ENCODE measurements at places on chromosomes 3 and 15.

GRCh38 chr3:169497567-169498257 lies 165.8 kb downstream of the MECOM start:
- DNase-seq = no peak

DNA sequence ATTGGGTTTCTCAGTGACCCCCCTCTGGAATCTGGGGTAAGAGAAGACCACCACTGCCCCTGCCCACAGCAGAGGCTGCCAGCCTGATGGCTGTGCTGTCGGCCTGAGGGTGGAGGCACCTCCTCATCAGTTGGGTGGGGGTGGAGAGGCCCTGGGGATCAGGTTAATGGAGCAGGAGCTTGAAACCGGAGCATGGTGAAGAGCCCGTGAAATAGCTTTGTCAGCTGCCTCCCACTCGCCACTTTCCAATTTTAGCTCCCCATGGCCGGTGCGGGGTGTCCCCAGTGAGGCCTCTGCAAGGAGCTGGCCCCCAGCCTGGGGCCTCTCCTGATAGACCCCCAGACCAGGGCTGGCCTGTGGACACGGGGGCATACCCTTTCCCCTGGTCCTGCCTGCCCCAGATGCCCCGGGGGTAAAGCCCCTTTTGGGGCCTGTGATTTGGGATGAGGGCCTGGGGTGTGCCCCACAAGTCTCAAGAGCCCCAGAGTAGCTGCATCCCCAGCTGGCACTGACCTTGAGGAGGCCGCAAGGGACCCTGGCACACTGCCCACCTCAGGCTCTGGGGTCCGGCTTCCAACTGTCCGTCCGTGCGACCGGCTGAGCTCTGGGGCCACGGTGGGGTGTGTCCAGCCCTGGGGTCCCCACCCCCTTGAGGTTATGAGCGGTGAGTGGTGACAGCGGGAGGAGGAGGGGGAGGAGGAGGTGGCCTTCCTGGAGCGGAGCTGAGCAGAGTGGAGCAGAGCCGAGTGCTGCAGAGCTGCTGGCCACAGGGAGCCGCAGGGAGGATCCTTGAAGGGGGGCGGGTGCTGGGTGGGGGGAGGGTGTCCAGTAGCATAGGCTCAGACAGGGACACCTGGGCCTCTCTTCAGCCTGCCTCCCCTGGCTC lies at the start of gene HHATL:
HHATL (minus strand) TSS at position 733 of the 886 bp plus-strand sequence. CDS start 1,972 bp downstream, outside the sequence.
- DNase-seq = no peak

DNA sequence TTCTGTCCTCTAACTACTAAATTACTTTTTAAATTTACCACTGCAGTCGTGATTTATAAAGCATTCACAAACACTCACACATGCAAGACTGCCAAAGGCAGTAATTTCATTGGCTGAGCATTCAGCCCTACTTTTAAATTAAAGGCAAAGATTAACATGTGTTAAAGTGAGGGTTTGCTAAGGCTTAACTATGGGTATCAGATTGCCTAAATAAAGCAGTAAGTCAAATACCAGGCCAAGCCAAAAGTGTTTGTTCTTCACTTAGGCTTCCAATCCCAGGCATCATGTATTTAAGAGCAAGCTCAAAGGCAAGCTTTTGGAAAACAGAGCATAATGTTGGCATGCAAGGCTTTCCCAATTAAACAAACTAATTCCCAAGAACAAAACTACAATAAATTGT lies 187.3 kb downstream of the SUCNR1 start:
- no peak for DNase-seq

- DNase-seq = no peak
Measured at GRCh38 chr15:48625126-48625525, 20.4 kb downstream of the FBN1 start.

DNA sequence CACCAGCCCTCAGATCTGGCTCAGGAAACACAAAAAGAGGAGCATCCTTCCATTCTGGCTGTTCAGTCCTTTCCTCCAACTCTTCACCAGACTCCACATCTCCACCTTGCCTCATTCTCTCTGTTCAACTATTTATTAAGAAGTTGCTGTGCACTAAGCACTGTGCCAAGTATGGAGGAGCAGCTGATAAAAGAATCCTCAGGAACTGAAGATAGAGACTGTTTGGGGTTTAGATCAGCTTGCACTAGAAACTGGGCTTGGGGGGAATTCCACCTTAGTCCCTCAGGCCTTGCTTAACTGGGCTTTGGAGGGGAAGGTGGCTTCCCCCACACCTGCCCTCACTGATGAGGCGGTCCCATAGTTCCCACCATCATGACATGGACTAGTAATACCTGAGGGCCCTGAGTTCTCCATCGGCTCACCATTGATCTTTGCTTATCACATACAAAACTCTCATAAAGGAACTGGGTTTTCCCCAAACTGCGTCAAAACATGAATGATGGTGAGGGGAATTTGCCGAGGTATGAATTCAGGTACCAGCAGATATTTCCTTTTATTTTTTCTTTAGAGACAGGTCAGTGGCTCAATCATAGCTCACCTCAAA lies 1.7 kb upstream of the CCR8 start:
- no peak for DNase-seq

DNA sequence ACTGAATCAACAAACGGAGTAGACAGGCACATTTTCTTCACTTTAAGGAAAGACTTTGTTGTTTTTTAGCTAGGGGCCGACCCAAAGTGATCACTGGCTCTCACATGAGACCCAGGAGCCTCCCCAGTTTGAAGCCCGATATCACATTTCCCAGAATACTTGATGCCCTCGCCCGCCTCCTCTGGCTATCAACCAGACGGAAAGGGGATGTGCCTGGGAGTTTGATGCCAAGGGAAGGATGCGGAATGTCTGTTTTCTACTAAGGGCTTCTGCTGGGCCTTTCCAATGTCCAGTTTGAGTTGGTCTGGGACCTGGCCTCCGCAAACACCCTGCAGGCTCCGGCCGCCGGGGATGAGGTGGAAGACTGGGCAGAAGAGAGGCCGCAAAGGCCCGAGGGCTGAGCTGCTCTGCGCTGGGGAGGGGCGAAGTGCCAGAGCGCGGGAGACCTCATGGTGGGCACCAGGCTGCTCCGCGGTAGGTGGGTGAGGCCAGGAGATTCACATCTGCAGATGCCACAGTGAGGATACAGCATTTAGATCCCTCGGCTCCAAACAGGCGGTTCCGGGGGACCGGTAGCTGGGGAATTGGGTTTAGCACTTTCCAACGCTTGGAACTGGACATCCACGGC lies 491 bp upstream of the ZNF774 start:
- no peak for DNase-seq

GRCh38 chr15:23578521-23579150 lies 13.2 kb downstream of the MKRN3 start:
- no peak for DNase-seq

- DNase-seq = no peak
Measured at GRCh38 chr15:36632226-36632625, 52.8 kb downstream of the CDIN1 start.

DNA sequence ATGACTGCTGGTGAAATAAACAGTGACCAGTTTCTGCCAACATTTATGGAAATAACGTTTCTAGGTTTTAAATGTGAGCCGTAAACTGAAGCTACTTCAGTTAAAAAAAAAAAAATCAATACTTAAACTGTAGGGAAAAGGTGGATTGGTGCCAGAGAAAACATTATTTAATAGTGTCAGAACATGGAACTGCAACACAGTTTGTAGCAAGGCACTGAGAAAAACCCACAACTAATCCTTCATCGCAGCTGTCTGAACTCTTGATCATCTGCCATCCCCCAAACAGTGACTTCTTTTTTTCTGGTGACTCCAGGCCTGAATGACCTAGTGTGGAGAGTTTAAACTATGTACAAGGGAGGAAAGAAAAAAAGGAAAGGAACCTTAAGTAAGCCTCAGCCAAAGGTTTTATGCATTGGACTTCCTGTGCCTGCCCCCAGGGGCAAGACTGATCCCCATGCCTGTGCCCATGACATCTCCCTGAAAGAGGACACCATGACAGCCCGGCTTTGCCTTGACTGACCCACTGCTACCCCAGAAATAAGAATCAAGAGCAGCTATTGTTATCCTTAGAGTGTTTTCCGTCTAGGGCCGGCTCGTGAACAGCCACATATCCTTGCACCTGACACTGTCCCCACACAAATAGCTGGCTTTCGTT lies 33.1 kb downstream of the CRTAP start:
- no peak for DNase-seq

- no peak for DNase-seq
Measured at GRCh38 chr3:126373146-126373613, 16.0 kb upstream of the KLF15 start.

- DNase-seq = no peak
Measured at GRCh38 chr15:50164458-50164857, 17.5 kb upstream of the SLC27A2 start.

DNA sequence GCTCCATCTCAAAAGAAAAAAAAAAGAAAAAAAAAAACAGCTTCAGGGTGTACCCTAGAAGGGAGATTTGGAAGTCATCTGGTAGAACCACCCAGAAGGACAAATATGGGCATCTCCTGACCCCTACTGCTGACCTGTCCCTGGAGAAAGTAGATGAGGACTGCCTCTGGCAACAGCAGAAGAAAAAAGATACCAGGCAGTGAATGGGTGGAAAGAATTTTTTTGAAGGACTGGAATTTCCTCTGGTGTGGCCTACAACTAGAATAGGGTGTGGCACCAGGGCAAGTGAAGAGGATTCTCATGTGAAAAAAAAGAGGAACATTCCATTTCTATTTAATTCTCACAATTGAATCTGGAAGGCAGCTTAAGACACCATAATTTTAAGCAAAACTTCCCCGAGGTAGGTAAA lies 3.1 kb downstream of the ANXA2 start:
- no peak for DNase-seq

DNA sequence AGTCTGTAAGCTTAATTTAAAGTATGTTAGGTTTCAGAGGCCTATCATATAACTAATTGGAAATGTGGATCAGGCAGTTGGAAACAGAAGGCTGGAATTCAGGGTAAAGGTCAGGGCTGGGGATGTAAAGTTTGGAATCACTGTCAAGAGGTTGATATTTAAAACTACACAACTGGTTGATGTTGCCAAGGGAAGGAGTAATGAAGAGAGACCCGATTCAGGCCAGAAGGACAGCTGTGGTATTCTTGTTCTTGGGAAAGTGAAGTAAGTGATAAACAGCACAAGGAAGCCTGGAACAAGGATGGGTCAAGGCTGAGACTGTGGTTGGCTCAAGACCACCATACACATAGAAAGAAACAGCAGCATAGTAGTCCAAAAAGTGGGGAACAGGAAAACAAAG lies 654.2 kb downstream of the NTRK3 start:
- no peak for DNase-seq

- DNase-seq = no peak
Measured at GRCh38 chr3:157166561-157166960, 6.6 kb upstream of the CCNL1 start.

- no peak for DNase-seq
Measured at GRCh38 chr3:158802409-158803268, 785 bp downstream of the MFSD1 start.

DNA sequence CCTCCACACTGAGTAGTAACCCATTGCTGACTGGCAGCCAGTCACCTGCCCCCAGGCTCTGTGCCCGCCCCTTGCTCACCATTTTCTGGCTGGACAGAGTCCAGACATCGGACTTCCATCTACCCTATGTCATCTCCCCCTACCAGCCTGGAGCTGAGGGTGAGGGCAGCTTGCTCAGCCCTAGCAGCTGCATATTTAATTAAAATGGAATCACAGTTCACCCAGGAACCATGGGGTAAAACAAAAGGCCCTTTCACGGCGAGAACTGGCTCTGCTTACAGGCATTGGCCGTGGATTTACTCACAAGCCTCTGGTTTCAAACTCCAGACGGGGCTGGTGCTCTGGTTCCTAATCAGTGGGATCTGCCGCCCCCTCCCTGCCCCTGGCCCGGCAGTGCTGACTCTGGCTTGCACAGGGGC lies 94.9 kb upstream of the ATP2B2 start:
- DNase-seq = no peak

- no peak for DNase-seq
Measured at GRCh38 chr15:77027697-77028450, 32.9 kb downstream of the PSTPIP1 start.

DNA sequence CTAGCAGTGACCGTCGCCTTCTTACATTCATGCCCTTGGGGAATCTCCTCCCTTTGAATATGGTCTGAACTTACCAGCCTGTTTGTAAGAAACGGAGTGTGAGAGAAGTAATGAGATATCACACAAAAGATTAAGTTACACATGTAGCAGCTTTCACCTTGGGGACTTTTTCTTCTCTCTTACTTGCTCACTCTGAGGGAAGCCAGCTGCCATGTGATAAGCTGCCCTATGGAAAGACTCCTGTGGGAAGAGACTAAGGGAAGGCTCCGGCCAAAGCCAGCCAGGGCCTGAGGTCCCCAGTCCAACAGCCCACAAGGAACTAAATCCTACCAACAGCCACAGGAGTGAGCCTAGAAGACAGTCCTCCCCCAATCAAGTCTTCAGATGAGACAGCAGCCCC lies 190.4 kb upstream of the TSC22D2 start:
- no peak for DNase-seq

DNA sequence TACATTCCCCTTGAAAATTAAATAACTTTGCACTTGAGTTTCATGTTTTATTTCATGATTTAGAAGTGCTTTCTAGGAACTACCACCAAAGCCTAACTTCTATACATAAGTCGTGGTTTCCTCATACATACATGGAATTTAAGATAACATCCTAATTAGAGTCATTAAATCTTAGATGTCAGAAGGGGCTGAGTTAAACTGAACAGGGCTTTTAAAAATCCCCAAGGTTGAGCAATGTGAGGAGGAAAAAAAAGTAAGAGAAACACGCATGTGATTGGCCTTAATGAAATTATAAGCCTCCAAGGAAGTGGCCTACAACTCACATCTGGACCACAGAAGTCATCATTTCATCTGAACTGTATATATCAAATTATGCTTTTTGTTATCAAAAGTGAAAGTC lies 303.1 kb upstream of the SEMA6D start:
- no peak for DNase-seq

- no peak for DNase-seq
Measured at GRCh38 chr15:80068578-80068977, 9.1 kb downstream of the ZFAND6 start.

DNA sequence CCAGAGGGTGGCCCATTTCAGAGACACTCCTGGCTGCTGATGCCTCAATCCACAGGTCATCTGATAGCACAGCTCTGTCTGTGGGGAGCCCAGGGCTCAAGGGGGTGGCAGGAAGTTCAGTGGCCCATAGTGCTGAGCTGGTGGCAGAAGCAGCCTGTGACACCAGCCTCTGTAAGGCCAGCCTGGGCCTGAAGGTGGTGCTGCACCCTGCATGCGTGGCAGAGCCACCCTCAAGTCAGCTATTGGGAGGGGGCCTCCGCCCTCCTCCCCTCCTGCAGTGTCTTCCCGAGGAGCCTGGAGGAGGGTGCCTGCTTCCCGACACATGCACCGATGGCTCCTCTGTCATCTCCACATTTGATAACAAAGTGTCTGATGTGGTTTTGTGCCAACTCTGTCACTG lies 3.0 kb downstream of the PLA1A start:
- DNase-seq = no peak

Data from stimulated activated CD8-positive, alpha-beta memory T cell treated with anti-CD3 and anti-CD28 coated beads, Interleukin-2, amount 100 ng/mL, for 1 hour (primary cell).